Astrocyte (in vitro differentiated cells and primary cell): ENCODE measurements at places on chromosomes 5 and 9. TPM values are rescaled to one million over a fixed set of nuclear protein-coding genes. Genes with fewer than 3 reads are reported as not detected.

The PRDM12 gene
- total RNA-seq: 0.23 and 0.38 TPM in 2 replicates

The FGF1 gene
- 42.2 and 70.9 TPM in 2 replicates for total RNA-seq

The MAMDC4 gene
- 8.5 and 9.3 TPM in 2 replicates for total RNA-seq

DNA sequence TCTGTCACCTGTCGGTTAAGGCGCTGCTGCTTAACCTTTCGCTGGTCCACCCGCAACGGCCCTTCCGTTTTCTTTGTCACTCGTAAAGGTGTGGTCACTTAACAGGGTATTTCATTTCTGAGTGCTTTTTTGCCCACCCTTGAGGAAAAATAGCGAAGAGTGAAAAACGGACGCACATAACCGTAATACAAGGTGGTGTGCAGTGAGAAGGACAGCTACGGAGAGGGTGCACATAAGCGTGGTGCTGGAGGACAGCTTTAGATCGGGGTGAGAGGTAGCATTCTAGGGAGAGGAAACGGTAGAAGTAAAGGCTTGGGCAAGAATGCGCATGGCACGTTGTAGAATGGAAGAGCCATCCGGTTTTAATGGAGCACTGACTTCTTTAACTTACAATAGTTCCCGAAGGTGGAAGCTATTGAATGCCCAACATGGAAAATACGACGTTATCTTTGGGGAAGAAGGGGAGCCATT is 761 bp downstream of the CCT5 start:
- DNase-seq: no peak

GRCh38 chr5:169415371-169415770 is 114.4 kb upstream of the SLIT3 start:
- no peak for DNase-seq

DNA sequence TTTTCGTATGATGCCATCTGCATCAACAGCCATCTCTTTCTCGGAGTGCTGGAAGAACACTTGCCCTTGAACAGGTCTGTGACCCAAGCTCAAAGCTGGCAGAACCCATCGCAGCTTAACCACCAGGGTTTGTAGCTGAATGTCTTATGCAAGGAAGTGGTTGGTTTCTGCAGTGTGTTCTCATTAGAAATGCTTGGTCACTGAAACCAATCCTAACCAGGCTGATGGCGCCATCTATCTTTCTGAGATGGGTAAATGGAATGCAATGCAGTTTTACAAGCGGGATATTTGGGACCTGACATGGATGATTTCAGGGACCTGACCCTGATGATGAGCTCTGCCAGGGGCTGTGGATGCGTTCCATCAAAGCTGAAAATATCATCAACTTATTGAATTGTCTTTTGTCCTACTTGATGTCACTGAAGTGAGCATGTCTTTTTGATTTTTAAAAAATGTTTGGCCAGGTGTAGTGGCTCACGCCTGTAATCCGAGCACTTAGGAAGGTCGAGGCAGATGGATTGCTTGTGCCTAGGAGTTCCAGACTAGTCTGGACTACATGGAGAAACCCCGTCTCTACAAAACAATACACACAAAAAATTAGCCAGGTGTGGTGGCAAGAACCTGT is 28.7 kb downstream of the DMRT3 start:
- DNase-seq: peak; percentile 21

GRCh38 chr9:132266017-132266416 is 88.8 kb downstream of the SETX start:
- no peak for DNase-seq

DNA sequence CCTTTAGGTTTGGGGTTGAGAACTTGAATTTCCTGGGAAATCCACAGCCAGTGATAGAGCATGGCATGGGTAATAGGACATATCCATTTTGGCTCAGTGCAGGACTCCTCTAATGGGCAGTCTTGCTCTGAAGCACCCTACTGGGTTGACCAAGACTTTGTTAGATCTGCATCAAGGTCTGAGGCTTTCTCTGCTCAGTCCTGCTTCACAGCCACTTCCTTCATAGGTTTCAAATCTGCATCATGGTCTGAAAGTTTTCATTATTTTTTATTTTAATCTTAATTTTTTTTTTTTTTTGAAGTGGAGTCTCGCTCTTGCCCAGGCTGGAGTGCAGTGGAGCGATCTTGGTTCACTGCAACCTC is 36.5 kb downstream of the KIF2A start:
- no peak for DNase-seq

DNA sequence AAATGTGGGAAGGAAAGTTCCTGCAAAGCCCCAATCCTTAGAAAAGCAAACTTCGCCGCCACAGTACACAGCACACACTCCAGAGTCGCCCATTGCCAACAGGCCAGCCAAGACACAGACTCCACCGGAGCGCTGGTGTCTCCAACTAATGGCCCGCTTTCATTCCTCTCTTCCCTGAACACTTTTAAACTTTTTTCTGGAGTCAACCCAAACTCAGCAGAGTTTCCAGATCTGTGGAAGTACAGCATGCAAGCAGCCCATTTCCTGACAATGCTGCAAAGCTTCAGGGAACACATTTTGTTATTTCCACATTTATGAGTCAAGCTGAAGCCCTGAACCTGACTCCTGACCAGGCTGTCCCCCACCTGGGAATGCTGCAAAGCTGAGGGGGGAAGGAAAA is 351.9 kb downstream of the NFIB start:
- no peak for DNase-seq

GRCh38 chr5:23025629-23026233 is 172.6 kb upstream of the CDH12 start:
- no peak for DNase-seq

- DNase-seq: peak; percentile 86
Measured at GRCh38 chr9:99184475-99185347, 37.0 kb downstream of the ALG2 start.

DNA sequence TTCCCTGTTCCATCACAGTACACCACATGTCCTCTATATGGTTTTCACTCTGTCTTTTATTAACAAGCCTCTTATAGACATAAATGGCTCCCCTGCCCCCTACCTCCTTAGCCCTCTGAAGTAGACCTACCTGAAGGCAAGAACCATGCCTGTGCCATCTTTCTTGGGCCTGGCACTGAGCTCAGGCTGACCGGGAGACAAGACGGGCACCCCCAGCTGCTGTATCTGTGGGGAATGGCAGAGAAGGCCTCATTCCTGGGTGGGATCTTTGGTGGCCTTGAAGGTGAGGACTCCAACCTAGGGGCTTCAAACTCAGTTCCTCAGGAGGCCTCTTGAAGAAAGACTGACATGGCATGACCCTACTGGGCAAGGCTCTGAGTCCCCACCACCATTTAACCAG is 109.9 kb downstream of the GABBR2 start:
- no peak for DNase-seq
